ENCODE measurements at places on chromosomes 2 and 18.

DNA sequence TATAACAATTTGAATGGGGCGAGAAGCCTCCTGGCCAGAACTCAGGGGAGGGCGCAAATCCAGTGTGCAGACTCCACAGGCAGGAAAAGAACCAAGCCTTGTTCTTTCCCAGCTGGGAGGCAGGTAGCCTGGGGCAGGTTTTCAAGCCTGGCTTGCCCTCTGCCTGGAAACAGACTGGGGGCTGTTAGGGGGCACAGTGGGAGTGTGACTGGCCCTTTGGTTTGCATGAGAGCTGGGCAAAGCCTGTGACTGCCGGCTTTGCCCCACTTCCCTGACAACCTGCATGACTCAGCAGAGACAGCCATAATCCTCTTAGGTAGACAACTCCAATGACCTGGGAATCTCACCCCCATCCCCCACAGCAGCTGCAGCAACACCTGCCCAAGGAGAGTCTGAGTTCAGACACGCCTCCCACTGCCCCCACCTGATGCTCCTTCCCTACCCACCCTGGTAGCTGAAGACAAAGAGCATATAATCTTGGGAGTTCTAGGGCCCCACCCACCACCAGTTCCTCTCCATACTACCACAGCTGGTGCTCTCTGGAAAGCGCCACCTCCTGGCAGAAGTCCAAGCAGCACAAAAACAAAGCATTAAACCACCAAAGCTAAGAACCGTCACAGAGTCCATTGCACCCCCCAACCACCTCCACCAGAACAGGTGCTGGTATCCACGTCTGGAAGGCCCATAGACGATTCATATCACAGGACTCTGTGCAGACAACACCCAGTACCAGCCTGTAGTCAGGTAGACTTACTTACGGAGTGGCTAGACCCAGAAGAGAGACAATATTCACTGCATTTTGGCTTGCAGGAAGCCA is 402.5 kb downstream of the STK39 start:
- no peak for DNase-seq

GRCh38 chr2:96203130-96204028 is 5.2 kb downstream of the STARD7 start:
- no peak for DNase-seq

DNA sequence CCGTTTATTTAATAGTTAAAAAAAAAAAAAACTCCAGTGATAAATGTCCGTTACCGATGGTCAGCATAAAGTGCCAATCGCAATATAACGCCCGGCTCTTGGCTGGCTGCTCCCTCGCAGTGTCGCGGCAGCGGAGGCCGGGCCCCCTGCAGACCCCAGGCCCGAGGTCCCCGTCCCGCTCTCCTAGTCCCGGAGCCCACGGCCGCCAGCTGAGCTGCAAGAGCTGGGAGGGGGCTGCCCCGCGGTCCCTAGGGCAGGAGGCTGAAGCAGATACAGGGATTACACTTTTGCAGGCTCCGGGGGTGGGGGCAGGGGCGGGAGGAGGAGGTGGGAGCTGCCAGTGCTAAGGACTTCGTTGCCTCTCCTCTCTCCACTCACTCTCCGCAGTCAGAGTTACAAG is 6.9 kb downstream of the OSR1 start:
- no peak for DNase-seq

GRCh38 chr2:196504788-196505187 is 134.7 kb upstream of the CCDC150 start:
- no peak for DNase-seq

DNA sequence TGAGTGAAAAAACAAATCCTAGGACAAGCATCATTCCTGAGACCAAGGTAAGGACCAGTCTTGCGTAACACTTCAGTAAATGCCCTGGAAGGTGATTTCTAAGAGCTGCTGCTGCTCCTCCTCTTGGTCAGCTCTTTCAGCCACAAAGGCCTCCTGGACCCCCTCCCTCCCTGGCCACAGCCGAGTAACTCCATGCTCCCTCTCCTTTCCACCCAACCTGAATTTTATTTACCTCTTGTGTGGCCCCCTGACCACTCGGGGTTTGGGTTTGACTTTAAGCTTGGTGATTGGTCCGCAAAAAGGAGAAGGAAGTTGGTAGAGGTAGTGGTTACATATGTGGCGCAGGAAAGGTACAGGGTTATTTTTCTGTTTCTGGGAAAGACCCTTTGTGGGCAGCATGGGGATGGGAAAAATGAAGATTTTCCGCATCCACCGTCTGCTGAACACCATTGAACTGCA is 9.2 kb downstream of the HTRA2 start:
- no peak for DNase-seq

DNA sequence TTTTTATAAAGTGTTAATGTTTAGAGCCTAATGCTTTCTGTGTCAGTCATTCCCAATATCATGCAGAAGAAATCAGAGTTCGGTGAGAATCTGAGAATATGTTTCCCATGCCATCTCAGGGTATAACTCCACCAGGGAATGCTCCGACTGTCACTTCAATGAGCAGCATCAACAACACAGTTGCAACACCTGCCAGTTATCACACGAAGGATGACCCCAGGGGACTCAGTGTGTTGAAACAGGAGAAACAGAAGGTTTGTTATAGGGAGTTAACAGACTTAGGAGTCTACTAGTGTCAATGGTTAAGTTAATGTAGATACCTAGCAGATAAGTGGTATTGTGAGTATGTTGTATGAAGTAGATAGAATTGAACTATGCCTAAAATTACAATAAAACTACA is 31.0 kb downstream of the VAPA start:
- no peak for DNase-seq
